ENCODE measurements at places on chromosomes 5 and 9.

DNA sequence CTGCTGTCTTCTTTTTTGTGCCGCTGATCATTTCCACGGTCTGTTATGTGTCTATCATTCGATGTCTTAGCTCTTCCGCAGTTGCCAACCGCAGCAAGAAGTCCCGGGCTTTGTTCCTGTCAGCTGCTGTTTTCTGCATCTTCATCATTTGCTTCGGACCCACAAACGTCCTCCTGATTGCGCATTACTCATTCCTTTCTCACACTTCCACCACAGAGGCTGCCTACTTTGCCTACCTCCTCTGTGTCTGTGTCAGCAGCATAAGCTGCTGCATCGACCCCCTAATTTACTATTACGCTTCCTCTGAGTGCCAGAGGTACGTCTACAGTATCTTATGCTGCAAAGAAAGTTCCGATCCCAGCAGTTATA, 17.1 kb downstream of the F2R start:
- DNase-seq, result no peak

GRCh38 chr9:77271023-77271690, 93.8 kb downstream of the VPS13A start:
- DNase-seq, result no peak

- no peak for DNase-seq
Measured at GRCh38 chr5:10793785-10794184, 32.8 kb upstream of the DAP start.

DNA sequence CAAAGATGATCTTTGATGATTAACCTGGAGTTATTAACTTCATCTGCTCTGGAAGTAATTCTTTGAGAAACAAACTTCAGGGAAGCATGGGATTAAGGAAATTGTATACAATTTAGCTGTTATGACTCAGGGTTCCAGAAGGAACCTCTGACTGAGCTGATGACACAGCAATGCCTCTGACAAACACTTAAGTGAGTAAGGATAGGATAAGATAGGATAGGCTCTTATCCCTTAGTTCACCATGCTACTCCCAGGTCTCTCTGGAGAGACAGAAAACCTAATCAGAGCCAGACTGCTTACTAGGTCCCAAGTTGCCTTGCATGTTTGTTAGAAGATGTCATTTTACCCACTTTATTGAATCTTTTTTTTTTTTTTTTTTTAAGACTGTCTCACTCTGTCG, 12.6 kb upstream of the TMEM38B start:
- no peak for DNase-seq

DNA sequence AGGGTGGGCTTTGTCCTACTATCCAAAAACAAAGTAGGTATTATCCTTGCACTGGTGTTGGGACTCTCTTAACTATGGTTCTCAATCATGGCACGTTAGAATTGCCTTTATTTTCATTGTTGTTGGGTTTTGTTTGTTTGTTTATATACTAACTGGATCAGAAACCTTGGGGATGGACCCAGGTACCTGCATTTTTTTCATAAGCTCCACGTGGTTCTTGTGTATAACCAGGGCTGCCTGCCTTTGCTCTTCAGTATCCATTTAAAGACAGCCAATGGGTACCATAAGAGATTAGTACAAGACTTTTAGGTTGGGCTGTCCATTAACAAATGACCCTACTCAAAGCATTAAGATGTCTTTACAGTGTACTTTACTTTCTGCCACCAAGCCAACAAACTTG, 2.5 kb upstream of the SSBP2 start:
- DNase-seq, result no peak

- DNase-seq, result no peak
Measured at GRCh38 chr5:71830681-71831539, 111.8 kb downstream of the CARTPT start.

DNA sequence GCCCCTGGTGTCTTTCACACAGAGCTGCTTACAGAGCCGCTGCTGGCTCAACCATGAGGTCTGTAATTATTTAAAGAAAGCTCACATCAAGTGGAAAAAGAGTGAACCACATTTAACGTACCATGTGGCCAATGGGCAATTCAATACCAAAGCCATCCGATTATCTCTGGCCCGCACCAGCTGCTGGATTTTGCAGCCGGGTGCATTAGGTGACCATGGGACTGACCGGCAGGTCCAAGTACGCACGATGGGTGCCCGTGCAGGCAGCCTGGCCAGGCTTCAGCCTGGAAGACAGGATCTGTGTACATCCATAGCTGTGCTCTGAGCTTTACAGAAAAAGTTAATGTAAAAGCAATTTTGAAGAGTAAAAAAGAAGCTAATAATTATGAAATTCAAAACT, 20.5 kb downstream of the PPARGC1B start:
- DNase-seq, result no peak

DNA sequence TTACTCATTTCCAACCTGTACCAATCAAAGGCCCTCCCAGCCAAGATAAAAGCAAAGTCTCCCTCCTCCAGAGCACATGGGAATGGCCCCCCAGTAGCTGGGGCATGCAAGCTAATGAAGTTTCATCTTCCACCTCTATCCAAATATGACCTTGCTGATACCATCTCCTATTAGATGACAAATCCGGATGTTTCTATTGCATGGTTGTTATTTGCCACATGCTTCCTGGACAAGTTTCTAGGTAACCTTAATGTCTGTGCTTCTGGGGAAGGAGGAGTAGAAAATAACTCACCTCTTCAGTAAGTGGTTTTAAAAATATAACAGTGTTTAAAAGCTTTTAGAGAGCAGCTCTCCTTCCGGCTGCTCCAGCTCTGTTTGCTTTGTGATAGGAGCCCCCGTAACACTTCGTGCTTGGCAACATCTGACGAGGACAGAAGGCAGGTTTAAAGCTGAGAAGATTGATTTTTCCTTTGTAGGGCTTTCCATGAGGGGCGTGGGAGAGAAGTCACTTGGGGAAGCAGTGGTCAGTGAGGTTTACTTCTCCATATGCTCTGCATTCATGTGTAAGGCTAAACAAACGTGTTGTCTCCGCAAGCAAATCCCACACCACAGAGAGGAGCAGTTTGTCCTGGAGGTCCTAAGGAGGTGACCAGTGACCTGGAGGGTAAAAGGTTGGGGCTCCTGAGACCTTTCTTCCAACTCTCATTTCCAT, 40.3 kb upstream of the GLRX start:
- DNase-seq, result no peak

- DNase-seq, result no peak
Measured at GRCh38 chr5:37391591-37391990, 12.5 kb downstream of the WDR70 start.

GRCh38 chr9:112364761-112365160, 15.1 kb upstream of the HSDL2 start:
- no peak for DNase-seq

- DNase-seq, result no peak
Measured at GRCh38 chr5:76305269-76305668, 97.8 kb upstream of the IQGAP2 start.

- DNase-seq, result peak; percentile 39
Measured at GRCh38 chr9:74570879-74571512, 73.9 kb downstream of the RORB start.

GRCh38 chr9:366620-367019, 152.0 kb downstream of the DOCK8 start:
- no peak for DNase-seq

DNA sequence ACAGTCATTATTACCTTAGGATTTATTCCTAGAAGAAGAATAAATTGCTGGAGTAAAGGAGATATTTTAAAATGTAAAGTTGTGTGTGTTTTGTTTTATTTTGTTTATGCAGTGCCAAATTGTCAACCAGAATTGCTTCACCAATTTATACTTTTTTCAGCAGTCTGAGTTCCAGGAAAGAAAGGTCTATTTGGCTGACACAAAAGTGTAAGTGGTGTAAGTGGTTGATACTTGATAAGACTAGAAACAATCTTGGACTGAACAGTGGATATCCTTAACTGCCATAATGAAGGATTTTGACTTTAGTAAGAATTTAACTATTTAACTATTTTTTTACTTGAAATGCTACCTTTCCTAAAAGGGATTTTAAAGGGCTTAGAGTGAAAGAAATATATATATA, 37.7 kb downstream of the TYRP1 start:
- DNase-seq, result no peak

DNA sequence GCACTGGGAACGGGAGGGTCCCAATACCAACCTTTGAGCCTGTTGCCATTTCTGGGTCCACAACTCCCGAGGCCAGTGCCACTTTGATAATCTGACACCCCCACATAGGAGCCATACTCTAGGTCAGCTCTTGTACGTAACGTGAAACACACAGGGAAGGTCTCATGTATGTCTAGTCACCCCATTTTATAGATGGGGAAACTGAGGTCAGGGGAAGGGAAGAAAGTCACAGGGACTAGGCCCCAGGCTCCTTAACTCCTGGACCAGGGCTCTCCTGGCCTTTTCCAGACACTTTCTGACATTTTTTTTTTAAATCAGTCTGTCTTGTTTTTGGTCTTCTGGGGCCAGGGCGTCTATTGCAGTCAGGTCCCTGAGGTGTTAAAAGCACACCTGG, 80.3 kb upstream of the SLC25A51 start:
- DNase-seq, result no peak

GRCh38 chr9:23586906-23587305, 239.1 kb downstream of the ELAVL2 start:
- DNase-seq, result no peak

DNA sequence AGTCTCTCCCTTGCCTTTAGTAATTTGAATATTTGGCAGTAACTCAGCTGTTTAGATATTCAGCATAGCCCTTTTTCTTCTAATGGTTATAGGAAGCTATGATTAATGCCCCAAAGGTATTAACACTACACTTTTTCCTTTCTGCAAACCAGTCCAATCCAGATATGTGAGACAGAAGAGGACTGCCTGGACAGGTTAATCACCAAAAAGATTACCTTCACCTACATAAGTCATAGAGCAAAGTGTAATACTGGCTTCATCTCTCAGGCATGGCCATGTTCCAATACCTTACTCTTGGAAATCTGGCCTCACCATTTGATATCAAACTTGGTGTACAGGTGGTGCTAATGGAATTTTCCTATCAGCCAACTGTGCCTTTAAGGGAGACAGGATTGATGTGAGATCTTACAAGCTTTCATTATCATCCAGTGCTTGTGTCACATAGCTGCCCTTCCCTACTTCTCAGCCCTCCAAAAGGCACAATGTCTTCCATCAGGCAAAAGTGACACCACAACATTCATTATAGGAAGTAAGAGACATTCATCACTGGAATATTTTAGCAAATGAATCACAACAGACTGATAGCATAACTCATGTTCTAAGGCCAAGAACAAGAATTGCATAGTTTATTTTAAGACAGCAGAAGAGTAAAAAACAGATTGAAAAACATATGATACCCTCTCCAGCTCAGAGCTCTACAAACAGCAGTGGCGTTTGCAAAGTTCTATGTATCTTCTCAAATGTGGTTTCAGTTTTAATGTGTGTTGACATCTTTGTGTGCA, 91.2 kb upstream of the PAM start:
- DNase-seq, result no peak

DNA sequence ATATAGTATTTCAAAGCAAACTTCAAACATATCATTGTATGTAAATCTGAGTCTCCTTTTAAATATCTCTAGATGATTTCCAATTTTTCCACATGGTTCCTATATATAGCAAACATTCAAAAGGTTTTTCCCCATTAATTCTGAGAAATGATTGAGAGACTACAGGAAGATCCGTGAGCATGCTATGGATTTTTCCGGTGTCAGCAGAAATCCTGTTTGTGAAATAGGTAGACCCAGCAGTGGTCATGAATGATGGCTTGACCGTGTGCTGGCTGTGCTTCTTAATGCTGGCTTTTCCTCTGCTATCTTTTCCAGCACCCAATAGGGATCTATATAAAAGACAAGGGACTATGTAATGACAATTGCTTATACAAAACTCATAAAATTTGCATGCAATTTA, 485.3 kb downstream of the PSAT1 start:
- no peak for DNase-seq

- DNase-seq, result peak; percentile 39
Measured at GRCh38 chr5:74641735-74642542, 1.4 kb upstream of the ENC1 start.

DNA sequence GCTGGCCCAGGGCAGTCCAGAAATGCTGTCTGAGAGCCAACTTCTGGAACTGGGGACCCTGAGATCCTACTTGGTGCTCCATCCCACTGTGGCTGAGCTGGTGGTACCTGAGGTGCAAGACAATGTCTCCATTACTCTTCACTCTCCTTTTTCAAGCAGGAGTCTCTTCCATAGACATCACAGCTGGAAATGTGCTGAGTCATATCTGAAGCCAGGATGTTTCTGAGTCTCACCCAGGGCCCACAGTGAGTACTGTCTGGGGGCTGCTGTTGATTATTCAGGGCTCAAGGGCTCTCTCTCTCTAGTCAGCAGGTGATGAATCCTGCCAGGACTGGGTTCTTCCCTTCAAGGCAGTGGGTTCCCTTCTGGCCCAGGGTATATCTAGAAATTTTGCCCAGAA, 145.2 kb upstream of the TAS2R1 start:
- DNase-seq, result no peak

DNA sequence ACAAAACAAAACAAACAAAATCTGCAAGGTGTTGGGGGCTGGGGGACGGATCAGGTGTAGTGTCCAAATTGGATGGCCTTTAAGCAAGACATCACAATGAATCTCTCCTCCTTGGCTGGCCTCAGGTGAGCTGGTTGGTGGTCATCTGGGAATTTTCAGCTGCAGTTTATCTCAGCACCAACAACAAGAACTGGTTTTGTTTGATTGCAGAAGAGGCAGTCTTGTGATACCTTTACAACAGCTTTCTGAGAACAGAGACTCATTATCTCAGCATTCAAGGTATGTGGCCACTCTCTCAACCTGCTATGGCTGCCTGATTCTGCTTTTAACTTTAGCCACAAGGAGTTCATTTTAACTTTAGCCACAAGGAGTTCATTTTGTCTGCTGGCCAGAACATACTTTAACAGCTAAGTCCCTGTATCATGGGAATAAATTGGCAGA, 1543.4 kb downstream of the EFNA5 start:
- DNase-seq, result no peak

- no peak for DNase-seq
Measured at GRCh38 chr5:61281686-61282085, 50.4 kb upstream of the ZSWIM6 start.

GRCh38 chr5:73008831-73009230, 53.0 kb downstream of the FCHO2 start:
- no peak for DNase-seq

DNA sequence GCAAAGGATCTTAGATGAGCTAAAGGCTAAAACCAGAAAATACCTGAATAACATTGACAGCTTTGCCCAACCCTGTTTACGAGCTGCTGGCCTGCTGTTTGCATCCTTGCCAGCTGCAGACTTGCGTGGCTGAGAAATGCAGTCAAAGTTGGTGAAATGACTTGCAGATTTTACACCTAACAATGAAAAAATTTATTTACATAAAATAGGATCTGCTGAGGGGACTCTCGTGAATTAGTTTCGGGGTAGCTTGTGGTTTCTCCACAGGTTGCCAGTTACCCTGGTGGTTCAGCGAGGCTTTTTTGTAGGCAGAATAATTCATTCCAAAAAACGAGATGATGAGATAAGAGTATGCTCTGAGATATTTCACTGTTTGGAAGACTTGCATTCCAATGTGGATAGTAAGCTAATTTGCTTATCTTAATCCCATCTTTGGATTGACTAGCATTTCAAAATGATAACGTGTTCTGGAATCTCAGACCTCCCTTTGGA, 65.7 kb upstream of the FANCC start:
- DNase-seq, result no peak

GRCh38 chr9:73916016-73916673, 581.0 kb upstream of the RORB start:
- no peak for DNase-seq
